Posterior vena cava (tissue), 2 donors: ENCODE measurements at places on chromosomes 4 and X. TPM values are rescaled to one million over a fixed set of nuclear protein-coding genes. Genes with fewer than 3 reads are reported as not detected.

DNA sequence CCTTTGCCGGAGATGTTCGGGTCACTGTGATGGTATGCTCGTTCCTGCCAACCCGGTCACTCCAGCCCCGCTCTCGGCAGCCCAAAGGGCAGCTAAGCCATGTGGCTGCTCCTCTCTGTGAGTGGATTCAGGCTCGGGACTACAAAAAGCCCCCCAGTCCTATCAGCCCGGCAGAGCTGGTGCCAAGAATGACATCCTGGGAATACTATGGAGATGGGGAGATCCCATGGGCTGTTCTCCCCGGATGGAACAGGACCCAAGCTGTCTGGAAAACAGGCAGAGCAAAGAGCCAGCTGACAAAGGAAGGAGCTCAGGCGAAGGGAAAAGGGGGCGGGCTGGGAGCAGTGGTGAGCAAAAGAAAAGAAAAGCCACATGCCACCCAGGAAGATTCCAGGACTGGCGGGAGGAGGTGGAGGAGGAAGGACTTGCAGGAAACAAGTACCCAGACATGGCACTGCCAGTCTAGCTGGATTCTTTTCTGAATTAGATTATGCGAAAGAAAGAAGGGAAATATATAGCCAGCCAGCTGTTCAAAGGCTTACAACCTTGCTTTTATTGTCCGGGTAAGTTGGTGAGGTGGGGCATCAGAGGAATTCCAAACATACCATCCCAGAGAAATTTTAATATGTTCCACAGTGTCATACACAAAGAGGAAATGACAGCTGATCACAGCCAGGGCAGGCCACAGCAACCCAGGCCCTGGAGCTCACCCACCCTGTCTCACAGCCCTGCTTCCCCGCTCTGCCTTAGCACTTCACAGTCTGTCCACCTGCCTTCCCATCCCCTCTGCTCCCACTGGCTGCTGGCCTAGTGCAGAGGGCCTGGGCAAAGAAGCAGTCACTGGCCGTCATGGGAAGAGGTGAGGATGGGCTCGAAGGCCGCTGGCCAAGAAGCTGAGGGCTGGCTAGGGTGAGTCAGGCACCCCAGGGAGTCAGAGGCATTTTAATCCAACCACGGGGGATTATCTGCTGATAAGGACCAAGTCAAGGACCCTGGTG is 3.4 kb downstream of the NDP start:
- no peak for DNase-seq

UGT2B11 gene
- not detected for total RNA-seq

GRCh38 chrX:136697156-136697555 is 49.2 kb downstream of the CD40LG start:
- DNase-seq, result no peak

DNA sequence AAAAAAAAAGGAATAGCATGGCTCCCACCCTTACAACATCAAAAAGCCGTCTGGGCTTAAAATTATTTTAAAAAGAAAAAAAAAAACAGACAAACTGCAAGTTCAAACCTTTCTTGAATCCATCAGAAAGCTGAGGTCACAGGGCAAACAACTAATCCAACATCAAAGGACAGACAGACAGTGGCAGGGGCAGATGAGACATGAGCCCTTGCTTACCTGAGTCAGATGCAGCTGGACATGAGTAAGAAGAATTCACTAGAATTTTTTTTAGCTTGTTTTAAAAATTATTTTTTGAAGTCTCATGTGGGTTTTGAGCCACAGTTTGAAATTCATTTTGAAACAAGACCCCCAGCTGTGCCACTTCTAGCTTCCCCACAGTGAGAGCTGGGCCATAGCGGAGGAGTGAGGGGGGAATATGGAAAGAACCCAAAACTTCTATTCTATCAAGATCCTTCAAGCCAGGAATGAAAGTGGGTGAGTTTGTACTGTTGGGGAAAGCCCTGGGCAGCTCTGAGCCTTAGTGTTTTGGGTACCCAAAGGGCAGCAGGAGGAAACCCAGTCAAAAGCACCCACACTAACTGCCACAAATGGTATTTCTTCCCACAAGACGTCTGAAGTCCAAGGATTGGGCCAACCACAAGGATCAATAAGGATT is 111.4 kb downstream of the ATXN3L start:
- no peak for DNase-seq

- no peak for DNase-seq
Measured at GRCh38 chr4:155535802-155536454, 130.7 kb upstream of the GUCY1A1 start.

DNA sequence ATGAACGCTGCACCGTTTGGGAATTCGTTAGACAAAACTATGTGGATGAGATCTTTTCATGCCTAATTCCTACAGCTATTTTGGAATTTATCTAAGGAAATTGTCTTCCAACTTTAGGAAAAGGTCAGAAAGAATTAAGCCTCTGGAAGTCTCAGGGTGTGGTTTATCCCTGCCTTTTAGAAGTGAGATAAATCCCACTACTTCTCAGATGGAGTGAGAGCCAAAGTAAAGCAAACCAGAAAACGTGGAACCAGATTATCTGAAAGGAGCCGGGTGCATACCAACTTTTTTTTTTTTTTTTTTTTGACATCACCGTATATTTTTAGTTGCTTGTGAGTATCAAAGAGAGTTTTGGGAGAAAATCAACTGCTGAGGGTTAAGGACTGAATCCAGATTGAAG is 79.6 kb downstream of the VCX2 start:
- DNase-seq, result no peak

DNA sequence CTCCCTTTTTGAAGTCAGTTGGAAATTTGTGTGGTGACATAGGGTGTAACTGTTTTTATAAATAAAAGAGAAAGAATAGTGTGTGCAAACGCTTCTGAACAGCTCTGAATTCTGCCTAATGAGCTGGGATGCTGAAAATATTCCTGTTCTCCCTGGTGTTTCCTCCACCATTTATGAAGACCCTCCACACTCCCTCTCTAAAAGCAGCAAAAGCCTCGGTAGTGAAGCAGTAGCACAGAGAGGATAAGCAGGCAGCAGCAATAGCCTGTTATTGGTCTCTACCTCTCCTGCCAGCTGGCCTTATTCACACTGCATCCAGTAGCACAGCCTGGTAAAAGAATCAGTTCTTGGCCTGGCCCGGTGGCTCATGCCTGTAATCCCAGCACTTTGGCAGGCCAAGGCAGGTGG is 406.1 kb downstream of the IQCM start:
- DNase-seq, result no peak

DNA sequence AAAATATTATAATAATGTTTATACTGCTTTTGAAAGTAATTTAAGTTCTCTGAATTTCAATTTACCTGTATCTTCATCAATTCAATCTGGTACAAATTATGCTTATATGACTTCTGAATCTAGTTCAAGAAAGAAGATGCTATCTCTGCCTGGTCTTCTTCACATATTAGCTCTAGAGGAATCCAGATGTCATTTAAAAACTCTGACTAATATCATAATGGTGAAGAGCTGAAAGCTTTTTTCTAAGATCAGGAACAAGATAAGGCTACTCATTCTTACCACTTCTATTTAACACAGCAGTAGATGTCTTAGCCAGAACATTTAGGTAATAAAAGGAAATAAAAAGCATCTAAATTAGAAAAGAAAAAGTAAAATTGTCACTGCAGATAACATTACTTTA is 636.1 kb downstream of the ARAP2 start:
- DNase-seq, result no peak

- no peak for DNase-seq
Measured at GRCh38 chr4:76640353-76640910, 205.4 kb downstream of the SHROOM3 start.

GRCh38 chr4:101621120-101621519 is 169.4 kb upstream of the BANK1 start:
- no peak for DNase-seq

MAGED4B gene
- 6.3 TPM for total RNA-seq

GRCh38 chr4:168291242-168291641 is 27.3 kb downstream of the DDX60 start:
- no peak for DNase-seq

DNA sequence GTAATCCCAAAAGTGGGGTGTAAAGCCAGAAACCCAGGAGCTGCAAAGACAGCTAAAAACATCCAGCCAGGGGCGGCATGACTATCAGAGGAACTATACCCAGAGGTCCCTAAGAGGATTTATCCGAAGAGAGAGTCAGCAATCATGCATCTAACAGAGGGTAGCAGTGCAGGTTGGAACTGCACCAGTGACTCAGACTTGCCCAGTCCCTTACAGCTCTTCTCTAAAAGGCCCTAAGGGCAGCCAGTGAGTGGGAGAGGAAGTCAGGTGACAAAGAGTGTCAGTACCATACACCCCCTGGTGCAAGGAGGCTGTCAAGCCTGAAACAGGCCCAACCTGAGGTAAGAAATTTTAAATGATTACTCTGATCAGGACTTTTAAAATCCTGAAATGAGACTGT is 88.1 kb downstream of the CAMK2D start:
- no peak for DNase-seq

- no peak for DNase-seq
Measured at GRCh38 chr4:113146876-113147358, 97.5 kb downstream of the ANK2 start.

GRCh38 chrX:5852941-5853340 is 375.7 kb downstream of the NLGN4X start:
- DNase-seq, result no peak

GRCh38 chr4:41561244-41561643 is 23.3 kb downstream of the LIMCH1 start:
- no peak for DNase-seq

TIGD2 gene
- total RNA-seq, result 2.1 TPM

DNA sequence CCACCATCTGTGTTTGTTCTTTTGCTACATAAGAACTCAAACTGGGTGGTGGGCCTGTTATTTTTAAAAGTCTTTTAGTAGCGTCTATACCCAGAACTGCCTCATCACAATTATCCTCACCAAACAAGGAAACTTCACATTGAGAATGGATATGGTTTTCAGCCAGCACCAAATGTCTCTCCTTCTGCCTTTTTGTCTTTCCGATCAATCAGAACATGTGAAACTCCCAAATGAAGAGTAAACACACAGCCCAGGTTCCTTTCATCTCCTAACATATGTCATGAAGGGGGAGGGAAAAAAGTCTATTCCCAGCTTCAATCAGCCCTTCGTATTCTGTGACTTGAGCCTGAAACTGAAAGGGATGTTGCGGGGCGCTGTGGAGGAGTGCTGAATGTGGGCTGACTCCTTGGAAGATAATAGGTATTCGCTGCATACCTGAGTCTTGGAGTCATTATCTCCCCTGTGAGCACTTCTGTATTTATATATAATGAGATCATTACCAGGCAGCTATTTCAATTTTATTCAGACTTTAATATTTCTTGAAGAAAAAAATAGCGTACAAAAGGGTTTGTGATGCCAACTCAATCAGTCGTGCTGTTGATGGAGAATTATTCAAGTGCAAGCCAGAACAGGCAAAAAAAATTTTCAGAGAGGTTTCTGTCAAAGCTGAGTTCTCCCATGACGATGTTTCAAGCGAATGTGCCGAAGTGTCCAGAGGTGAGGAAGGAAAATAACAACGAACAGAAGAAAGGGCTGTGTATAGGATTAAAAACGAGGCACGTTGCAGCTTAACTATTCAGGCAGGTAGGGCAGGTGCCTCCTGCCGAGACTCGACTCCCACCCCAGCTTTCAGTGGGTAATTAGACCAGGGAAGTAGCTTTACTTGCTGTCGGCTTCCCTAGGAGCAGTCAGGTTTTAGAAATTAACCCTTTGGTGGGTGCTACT is 163.9 kb upstream of the NOCT start:
- no peak for DNase-seq

DNA sequence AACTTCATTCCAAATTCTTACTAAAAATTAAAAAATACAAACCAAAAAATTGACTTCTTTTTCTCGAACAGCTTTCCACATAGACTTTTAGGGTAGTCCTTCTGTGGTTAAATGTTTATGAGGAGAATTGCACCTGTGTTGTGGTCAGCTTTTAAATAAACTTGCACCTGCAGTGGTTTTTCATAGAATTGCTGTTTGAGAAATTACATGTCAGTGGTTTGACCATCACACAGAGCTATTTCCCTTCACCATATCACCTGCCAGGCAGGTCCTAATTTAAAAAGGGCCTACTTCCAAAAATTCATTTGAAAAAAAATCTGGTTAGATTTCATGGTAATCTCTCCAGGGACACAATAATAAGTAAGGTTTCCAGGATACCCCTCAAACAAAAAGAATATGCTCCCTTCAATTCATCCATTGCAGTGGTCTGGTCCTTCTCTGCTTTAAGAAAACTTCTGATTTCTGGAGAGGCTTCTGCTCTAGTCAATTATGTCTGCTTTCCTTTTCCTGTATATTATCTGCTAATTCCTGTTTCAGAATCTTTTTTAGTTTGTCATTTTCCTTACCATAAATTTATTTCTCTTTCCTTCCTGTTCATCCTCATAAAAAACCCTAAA is 9.8 kb upstream of the UTP3 start:
- DNase-seq, result no peak

DNA sequence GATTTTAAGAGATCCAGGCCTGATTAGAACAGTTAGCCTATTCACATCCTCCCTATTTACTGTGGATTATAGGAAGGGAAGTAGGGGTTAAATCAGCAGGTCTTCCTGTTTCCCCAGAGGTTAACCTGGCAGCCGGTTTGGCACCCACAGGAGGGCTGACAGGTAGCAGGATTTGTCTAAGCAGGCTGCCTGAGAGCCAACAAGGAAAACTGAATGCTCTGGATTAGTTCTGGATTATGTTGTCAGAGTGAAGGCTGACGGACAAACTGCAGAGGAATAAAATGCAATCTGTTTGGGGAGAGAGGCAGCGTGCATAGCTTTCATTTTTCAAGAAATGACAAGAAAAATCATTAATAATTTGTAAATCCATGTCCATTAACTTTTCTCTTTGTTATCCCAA is 397.1 kb upstream of the FAM241A start:
- DNase-seq, result no peak

DNA sequence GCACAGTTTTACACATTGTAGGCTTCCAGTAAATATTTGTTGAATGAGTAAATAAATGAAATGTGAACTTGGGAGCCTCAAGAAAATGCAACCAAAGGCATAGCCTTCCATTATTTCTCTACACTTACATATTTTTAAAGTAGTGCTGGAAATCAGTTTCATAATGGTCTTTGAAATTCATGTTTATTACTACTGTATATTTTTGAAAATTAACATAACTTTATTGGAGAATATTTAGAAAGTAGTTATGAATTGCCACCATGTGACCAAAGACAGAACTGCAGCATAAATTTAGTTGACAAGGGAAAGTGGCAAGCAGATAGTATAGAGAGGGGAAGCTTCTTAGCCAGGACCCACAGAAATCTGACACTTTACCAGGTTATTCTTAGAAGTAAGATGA is 6.4 kb downstream of the TCEAL8 start:
- DNase-seq, result no peak

DNA sequence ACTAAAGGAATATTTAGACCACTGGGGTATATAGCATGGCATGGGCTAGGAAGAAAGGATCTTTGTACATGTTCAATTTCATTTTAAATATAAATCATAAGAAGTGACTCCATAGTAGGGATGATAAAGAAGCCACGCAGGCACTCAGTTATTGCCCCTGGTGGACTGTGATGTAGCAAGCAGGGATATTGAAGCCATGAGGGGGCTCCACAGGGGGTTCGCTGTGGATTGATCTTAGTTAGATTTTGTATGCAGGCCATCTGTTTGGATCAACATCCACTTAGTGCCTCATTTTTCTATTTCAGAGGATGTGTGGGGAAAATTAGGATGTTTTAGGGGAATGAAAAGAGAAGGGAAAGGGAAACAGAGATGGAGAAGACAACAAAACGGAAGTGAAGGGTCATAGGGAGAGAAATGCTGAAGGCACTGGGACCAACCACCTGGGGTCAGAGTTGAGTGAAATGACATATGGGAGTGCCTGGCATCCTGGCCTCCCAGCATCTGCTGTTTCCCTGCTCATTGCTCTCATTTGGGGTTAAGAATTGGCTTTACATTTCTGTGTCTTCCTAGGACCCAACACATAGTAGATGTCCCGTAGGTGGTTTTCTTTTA is 11.2 kb upstream of the FREM3 start:
- DNase-seq, result no peak

FDCSP gene
- total RNA-seq, result not detected

- no peak for DNase-seq
Measured at GRCh38 chr4:23828779-23829178, 61.1 kb downstream of the PPARGC1A start.
